ENCODE measurements at places on chromosomes 5 and 9.
A peak's percentile ranks its signal among the peaks of the same experiment; 100 is the strongest.

- no peak for DNase-seq
Observed at GRCh38 chr9:111176511-111176910, 138.2 kb upstream of the LPAR1 start.

GRCh38 chr9:79812507-79813257 lies 240.9 kb downstream of the TLE4 start:
- DNase-seq = peak; percentile 17

GRCh38 chr5:111511174-111511830 lies 1.0 kb downstream of the STARD4 start:
- DNase-seq = no peak

GRCh38 chr9:124747065-124747464 lies 24.0 kb downstream of the NR6A1 start:
- DNase-seq = no peak

- DNase-seq = no peak
Observed at GRCh38 chr5:125189531-125189941, 443.1 kb upstream of the ZNF608 start.

DNA sequence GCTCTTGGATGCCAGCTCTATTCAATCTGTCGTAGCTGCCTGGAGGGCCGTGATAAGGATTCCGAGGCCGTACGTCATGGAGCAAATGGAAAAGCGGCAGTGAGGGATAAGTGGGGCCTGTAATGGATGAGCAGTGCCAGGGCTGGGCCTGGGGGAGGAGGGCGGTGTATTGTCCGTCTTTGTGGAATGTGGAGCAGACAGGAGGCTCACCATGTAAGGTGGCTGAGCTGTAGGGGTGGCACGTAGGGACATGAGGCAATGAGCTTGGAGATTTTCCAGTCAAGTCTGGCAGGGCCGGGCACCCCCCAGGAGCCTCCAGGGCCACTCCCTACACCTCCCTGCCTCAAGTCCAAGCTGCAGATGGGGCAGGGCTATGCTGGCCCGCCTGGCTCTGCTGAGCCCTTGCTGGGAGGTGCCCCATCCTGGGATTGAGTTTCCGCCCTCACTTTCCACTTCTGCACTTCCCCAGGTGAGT lies 29.2 kb downstream of the NCS1 start:
- DNase-seq = no peak

- DNase-seq = no peak
Observed at GRCh38 chr9:116464987-116465571, 222.0 kb upstream of the TRIM32 start.

DNA sequence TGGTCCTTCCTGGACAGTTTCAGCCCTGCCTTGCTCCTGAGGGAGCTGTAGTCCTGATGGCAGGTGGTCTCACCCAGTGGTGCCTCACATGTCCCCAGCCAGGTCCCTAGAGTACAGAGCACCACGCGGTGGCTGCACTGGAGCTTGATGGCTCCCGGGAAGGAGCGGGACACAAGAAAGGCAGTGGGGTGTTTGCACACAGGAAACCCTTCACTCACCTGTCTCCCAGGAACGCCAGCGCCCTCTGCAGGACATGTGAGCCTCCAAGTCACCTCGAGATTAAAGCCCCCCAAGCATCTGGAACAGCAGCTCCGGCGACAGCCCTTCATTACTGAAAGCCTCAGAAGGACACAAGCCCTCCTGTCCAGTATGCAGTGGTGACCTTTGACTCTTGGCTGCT lies 19.9 kb upstream of the TMEM250 start:
- DNase-seq = peak; percentile 68

- DNase-seq = no peak
Observed at GRCh38 chr9:76342858-76343257, 51.4 kb downstream of the RFK start.

- no peak for DNase-seq
Observed at GRCh38 chr5:111589316-111589715, 77.0 kb upstream of the STARD4 start.

DNA sequence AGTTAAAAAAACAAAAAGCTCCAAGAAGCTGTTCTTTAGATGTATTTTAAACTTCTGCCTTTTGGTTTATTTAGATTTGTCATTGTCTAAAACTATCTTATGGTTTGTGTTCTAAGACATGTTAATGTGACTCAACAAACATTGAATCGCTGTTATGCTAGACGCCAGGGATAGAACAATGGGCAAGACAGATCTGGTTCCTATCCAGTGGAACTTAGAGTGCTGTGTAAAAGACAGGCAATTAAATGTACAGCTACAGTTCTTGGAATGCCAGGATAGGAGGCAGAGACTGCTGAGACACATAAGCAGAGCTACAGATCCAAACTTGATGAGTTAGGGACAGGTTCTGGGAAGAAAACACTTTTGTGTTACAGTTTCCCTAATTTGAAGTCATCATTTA lies 22.4 kb downstream of the LYRM7 start:
- no peak for DNase-seq

DNA sequence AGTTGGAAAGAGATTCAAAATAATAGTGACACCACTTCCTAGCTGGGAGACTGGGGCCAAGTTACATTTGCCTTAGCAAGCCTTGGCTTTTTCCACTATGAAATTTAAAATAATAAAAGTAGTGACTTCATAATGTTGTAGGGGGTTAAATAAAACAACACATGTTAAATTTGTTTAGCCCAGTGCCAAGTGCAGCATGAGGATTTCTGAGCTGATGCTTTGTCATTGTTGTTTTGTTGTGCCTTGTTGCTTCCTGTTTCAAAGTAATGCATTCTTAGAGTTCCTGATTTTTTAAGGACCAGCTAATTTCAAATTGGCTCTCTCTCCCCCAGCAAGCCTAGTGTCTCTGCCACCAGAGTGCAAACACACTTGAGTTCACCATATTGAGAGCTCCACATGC lies 270.7 kb upstream of the PAPPA start:
- no peak for DNase-seq

DNA sequence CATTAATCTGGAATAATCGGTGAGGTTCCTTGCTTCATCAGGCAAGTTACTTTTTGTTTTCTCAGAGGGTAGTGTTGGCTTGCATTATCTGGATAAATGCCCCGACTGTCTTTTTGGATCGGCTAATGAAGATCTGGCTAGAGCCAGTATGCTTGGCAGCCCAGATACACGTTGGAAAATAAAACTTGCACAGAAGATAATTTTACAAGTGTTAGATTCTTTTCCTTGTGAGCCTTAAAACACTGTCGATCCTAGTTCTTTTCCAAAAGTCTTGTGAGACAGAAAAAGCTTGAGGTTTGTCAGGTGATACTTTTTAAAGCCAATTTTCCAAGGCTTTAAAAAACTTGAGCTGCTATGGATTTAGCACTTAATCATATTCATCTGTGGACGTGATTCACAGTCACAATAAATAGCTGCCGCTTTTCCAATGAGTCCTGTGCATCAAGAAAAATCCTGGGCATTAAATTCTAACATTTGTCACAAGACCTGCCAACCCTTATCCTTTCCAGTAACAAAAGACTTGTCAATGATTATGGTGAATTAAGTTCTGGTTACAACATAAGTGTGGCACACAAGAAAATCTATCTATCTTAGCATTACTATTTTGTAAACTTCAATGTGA lies 68.5 kb downstream of the PRLR start:
- no peak for DNase-seq

DNA sequence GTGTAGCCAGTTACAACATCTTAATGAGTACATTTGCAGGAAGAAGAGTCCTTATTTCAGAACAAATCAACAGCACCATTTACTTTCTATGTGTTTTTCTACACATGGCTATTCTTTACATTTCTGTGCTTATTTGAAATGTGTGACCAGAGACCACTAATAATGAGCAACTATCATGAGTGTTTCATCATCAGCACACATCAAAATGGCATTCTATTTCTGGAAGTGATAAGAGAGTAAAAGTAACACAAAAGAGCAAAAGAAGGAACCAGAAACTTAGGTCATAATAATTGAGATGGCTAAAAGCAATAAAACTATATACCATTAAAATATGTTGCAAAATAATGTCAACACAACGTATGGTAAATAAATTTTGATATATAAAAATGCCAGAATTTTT lies 159.7 kb downstream of the PBX3 start:
- no peak for DNase-seq

- DNase-seq = no peak
Observed at GRCh38 chr9:93194221-93194625, 10.3 kb downstream of the WNK2 start.

DNA sequence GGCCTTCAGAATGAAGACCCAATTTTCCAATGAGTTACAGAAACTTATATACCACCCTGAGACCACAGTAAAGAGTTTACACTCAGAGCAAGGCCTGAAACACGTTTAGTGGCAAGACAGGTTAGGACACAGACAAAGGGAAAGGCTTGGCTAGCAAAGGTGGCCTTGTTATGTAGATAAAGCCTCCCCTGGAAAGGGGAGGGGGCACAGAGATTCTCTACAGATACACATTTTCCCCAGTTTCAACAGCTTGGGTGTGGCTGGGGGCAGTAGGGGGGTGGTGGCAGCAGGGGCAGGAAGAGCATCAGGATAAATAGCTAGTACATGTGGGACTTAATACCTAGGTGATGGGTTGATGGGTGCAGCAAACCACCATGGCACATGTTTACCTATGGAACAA lies 51.9 kb upstream of the PPP1R2B start:
- no peak for DNase-seq

DNA sequence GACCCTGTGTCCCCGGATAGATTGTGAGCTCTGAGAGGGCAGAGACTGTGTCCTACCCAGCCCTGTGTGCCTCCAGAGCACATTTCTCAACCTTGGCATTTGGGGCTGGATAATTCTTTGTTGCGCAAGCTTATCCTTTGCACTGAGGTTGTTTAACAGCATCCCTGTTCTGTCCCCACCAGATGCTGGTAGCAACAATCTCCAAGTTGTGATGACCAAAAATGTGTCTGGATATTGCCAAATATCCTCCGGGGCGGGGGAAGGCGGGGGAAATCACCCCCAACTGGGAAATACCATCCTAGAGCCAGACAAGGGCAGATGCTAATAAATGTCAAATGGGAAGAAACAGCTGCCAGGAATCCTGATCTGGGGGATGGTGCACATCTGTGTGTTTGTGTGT lies 24.0 kb upstream of the TNIP1 start:
- no peak for DNase-seq

DNA sequence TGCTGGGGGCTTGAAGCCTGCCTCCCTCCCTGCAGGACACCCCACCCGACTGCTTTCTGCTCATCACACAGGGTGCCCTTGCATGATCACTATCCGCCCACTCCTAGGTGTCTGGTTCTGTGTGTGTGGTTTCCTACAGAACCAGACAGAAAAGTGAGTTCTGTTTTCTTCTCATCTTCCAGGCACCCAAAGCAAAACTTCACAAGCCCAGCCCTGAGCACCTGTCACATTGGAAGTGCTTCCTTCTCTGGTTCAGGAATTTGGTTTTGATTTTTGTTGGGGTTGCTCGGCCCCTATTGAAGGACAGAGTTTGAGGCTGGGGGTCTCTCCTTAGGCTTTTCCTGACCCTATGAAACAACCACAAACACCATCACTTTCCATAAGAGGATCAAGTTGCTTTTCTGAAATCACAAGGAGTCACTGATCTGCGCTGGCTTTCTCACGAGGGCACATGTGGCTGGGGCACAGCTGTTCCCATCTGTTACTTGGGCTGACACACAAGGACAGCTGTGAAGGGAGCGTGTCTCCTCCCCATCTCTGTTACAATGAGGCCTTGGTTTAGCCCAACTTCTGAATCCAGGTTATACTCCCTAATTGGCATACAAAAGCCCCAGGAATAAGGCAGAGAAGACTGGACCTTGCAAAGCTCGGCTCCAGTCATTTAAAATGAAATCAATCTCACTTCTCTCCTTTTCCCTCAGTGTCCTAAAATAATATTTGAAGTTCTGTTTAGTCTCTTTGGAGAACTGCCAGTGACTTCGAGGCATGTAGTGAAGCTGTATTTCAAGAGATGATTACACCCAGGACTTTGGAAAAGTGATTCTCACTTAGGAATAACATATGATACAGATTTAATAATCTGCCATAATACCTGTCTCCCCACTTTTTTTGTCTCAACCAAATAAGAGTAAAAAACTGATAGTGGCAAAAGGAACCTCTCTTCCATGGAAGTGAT lies 213.1 kb upstream of the GAS1 start:
- no peak for DNase-seq

GRCh38 chr5:67774267-67774552 lies 441.3 kb upstream of the PIK3R1 start:
- DNase-seq = no peak

GRCh38 chr9:107739601-107740082 lies 250.1 kb upstream of the KLF4 start:
- DNase-seq = no peak

- DNase-seq = no peak
Observed at GRCh38 chr9:133888048-133888808, 103.9 kb downstream of the VAV2 start.

DNA sequence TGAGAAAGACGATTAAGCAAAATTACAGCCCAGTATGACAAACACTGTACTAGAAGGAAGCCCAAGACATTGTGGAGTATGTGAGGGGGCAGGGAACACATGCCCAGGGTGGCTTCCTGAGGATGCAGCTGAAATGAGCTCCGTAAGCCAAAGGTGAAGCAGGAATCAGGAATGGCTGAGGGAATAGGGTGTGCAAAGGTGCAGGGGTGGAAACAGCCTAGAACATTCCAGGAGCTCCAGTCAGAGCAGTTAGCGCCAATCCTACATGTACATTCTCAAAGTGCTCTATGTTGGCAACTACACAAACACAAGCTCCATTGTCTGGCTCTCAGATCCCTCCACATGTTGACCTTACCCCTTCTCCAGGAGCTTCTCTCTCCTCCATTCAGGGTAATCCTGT lies 257.9 kb downstream of the MAN2A1 start:
- no peak for DNase-seq

DNA sequence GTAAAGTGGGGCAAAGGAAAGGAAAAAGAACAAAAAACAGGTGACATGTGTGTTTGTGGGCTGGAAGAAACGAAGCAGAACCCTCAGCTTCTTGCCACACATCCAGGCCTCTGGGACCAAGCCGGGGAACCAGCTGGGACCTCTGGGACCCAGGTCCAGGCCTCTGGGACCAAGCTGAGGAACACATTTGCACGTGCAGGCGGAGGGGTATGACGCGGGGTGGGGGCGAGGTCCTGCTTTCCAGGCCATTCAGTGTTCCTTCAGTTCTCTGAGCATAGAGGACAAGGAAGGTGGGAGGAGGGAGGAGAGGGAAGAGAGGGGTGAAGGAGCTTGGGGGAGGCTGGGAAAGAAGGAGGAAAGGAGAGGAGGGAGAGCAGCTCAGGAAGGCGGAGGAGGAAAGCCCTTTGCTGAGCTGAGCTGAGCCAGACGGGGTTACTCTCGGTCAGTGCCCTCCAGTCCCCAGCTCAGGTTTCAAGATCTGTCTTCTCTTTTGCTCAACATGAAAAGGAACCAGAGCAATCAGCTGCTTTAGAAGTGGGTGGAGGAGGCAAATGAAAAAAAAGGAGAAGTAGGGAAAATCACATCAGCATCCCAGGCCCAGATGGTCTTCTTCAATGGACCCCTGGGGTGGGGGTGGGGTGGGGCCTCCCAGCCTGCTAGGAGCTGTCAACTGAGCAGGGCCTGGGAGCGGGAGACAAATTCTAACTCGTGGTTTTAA lies 59.1 kb downstream of the ABCA1 start:
- no peak for DNase-seq

- no peak for DNase-seq
Observed at GRCh38 chr5:21219251-21219650, 1231.3 kb upstream of the CDH18 start.

Measured in activated naive CD8-positive, alpha-beta T cell treated with anti-CD3 and anti-CD28 coated beads, Interleukin-2, amount 50 U/mL, for 24 hours (primary cell).